ENCODE measurements at places on chromosomes 16 and 17.

DNA sequence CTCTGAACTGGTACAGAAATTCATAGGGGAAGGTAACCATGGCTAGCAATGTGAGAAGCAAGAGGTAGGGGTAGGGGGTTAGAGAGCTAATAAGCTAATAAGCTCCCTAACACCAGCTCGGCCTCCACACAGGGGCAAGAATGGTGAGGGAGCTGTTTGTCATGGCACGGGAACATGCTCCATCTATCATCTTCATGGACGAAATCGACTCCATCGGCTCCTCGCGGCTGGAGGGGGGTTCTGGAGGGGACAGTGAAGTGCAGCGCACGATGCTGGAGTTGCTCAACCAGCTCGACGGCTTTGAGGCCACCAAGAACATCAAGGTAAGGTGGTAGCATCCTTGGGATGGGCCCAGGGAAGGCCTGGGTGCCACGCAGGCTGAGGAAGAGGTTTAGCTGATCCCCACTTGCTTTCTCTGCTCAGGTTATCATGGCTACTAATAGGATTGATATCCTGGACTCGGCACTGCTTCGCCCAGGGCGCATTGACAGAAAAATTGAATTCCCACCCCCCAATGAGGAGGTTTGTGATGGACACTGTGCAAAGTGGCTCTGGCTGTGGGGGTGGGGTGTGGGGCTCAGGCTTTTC is 3.5 kb upstream of the FTSJ3 start:
- no peak for DNase-seq

DNA sequence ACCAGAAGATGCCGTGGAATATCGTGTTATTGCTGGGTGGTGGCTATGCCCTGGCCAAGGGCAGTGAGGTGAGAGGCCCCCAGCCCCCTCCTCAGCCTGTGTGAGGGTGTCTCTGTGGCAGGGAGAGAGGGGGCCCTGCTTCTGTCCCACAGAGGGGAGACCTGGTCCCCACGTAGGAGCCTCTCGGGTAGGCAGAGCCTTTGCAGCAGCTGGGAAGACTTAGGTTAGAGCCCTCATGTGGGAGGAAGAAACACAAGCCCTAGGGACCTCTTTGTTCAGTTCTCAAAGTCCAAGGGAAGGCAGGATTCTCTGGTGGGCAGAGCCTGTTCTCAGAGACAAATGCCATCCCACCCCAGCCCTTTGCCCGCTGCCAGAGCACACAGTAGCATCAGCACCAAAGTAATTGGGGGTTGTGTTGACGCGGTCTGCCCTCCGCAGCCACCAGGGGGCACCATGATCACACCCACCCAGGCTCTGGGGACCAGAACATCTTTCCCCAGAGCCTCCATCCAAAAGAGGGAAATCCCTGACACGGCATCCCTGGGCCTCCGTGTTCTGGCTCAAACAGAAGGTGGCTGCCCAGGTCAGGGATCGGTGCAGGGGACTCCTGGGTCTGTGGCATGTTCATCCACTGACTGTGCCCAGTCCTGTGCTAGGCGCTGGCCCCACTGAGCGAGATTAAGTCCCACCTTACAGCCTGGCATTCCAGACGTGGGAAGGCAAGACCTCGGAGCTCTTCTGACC is 11.5 kb upstream of the FOXN1 start:
- peak; percentile 83 for DNase-seq

GRCh38 chr16:1565083-1565805 is 31.8 kb downstream of the TMEM204 start:
- DNase-seq: no peak

DNA sequence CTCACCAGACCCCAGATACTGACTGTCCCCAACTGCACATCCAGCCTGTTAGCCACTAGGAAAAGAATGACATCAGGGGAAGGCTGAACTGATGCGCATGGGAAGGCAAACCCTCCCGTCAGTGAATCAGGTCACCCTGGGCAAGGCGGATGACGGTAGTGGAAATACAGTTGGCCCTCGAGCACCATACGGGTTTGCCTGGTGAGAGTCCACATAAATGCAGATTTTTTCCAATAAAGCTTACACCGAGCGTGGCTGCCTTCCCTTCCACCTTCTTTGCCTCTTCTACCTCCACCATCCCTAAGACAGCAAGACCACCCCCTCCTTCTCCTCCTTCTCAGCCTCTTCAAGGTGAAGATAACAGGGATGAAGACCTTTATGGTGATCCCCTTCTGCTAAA is 236.1 kb upstream of the TNRC6C start:
- no peak for DNase-seq

- no peak for DNase-seq
These were observed 2.1 kb downstream of the SKA2 start for GRCh38 chr17:59152925-59153324.

DNA sequence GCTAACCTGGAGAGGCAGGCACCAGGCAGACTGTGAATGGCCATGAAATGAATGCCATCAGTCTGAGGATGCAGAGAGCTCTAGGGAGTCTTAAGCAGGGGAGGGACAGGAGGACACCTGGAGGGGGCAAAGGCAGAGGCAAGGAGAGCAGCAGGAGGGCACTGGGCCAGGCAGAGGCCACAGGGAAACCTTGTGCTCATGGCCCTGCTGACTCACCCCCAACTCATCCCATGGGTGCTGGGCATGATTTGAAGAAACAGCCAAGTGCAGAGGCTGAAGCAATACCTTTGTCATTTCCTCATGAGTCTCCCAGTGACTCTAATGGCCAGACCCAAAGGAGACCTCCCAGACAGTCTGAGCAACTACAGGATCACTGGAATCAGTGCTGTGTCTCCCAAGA is 141.4 kb downstream of the TMEM132E start:
- DNase-seq: no peak

DNA sequence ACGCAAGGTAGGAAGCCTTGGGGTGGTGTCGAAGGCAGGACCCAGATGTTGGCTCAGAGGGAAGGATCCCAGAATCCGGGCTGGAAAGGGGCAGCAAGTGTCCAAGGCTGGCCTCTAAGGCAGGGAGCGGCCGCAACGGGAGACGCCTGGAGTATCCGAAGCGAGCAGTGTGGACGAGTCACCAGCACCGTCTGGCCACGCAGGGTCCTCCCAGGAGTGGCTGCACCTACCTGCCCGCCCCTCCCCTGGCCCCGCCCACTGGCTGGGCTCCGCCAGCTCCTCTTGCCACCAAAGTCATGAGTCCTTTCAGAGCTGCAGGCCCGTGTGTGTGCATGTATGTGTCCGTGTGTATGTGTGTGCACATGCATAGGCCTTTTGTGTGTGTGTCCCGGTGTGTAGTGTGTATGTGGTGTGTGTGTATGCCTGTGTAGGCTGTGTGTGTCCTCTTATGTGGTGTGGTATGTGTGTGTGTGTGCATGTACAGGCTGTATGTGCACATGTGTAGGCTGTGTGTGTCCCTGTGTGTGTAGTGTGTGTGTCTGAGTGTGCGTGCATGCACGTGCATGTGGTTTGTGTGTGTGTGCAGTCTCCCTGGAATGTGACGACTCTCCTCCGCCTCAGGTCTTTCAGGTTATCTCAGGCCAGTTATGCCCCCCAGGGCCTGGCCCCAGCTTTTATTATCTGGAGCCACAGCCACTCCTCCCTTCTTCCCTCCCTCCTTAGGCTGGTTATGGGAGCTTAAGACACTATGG is at the start of gene PRSS8:
PRSS8 (minus strand) TSS at position 193 of the 752 bp plus-strand sequence. CDS start 229 bp downstream, outside the sequence.
- no peak for DNase-seq

DNA sequence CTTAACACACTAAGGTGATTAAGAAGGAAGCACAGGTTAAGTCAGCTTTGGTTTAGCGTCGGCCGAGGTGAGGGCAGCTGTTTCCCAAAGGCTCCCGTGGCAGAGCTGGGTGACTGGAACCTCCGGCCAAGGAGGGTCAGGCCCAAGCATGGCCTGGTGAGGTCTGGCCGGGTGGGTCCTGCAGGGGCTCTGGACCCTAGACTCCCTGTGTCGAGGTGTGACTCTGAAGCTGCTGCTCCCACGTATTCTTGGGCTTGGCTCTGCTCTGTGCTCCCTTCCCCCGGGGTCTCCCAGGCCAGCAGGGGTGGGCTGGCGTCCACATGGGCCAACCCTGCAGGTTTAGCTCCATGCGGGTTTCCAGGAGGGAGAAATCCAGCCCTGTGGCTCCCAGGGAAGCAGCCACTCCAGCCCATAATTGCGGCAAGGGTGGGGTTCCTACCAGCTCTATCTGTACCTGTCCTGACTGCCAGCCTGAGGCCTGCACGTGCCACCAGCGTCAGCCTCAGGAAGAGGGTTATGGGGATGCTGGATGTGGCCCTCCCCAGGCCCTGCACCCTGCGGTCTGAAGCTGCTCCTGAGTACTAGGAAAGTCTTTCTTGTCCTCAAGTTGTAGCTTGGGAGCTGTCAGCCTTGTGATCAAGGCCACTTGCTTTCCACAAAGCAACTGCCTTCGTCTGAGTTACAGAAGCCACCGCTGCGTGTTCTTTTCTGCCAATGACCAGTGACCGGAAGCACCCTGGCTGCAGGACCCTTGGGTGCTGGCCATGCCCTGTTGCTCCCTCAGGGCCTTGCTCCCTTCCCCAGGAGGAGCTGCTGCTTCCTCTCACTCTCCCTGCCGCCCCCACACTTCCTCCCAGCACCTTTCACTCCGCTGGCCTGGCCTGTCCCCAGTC is 4.8 kb downstream of the CDK5R1 start:
- DNase-seq: no peak

DNA sequence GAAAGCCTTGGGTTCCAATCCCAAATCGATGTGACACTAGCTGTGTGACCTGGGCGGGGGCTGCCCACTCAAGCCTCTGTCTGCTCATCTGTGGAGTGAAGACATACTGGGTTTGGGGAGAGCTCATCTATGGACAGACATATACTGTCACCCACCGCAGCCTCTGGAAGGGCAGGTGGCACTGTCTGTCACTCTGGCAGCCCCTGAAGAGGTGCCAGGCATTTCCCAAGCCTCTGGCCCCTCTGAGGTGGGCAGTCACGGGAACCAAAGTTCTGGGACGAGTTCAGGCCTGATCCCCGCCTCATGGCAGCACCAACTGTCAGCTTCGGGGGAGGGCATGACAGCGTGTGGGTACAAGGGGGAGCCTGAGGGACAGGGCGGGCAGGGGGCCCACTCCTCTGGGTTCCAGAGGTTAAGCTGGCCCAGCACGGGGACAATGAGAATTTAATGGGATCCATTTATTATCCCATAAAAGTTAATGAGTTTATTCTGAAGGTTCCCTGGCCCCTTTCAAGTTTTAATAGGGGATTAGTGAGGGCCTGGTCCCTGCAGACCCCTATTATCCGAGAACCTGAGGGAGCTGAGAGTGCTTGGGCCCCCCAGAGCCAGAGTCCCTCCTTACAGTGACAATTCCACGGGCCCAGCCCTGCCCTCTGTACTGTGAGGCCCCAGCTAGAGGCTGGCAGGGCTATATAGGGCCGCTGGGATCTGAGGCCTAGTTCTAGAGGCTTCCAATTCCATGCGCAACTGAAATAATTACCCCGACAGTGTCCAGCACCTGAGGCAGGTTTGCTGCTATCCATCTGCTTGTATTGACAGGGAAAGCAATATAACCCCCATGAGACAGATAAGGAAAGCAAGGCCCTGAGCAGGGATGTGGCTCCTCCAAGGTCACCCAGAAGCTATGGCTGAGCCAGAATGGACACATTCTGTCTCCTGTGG is 18.8 kb downstream of the SEZ6 start:
- DNase-seq: no peak

GRCh38 chr17:58534901-58535421 is 20.5 kb upstream of the MTMR4 start:
- no peak for DNase-seq

DNA sequence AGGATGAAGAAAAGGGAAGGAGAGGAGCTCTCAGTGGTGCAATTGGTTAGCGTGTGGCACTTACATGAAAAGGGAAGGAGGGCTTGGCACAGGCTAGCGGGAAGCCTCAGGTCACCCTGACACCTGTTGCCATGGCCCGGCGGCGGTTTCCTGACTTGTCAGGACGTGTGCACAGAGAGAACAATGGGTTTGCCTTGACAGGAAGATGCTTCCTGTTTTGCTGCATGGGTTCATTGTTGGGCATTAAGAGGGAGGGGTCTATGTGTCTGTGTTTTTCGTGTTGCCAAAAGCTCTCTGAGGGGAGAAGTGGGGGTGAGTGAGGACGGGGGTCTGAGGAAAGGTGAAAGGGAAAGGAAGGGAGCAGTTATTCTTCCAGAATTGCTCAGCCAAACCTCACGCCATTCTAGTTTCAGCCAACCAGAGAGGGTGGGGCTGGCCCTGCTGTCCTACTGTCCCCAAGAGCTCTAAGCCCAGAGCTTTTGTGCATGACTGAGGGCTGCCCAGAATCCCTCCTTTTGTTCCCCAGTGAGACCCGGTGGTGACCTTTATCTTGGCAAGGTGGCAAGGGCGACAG is 17.1 kb upstream of the CCR7 start:
- DNase-seq: no peak

DNA sequence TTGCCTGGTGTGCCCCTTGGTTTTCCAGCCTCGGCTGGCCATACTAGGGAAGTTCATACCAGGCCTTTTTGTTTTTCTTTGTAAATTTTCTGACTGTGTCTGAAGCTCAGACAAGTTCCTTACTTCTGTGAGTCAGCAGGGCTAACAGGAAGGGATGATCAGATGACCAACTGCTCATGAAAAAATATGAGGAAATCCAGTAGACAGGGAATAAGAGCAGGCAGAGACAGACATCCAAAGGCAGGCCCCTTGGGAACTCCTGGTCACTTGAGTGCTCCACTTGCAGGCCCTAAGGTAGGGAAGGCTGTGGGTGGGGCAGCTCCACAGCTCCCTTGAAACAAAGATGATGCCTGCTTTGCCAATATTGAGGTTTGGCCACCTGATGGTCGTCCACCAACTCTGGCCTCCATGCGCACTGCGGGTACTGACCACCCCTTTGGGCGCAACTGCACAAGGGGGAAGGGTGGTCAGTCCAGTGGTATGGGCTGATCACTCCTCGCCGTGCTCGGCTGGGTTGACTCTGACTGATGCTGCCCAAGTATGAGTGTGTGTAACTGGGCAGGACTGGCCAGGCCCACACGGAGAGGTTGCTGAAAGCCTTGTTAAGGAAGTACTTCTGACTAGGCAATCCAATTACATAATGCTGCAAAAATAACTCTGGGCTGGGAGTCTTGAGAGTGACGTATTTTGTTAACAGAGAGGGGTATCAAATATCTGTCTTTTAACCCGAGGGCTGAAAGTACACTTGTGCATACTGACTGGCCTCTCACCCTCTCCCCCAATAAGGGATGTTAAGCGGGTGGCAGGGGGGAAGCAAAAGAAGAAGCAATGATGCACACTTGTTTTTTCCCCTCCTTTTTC is 20.8 kb upstream of the ZFHX3 start:
- no peak for DNase-seq

Data from erythroblast (primary cell).